ENCODE measurements at places on chromosomes 4 and X. TPM values are rescaled to one million over a fixed set of nuclear protein-coding genes. Genes with fewer than 3 reads are reported as not detected.

MSX1 gene
- 4.0 TPM for total RNA-seq

TMEM156 gene
- total RNA-seq = 3.5 TPM

MAGEA2 gene
- not detected for total RNA-seq

COL4A6 gene
- 16.7 TPM for total RNA-seq

JCHAIN gene
- total RNA-seq = 276 TPM

XG gene
- 0.71 TPM for total RNA-seq

DCAF12L2 gene
- not detected for total RNA-seq

TRMT44 gene
- 24.8 TPM for total RNA-seq

DNA sequence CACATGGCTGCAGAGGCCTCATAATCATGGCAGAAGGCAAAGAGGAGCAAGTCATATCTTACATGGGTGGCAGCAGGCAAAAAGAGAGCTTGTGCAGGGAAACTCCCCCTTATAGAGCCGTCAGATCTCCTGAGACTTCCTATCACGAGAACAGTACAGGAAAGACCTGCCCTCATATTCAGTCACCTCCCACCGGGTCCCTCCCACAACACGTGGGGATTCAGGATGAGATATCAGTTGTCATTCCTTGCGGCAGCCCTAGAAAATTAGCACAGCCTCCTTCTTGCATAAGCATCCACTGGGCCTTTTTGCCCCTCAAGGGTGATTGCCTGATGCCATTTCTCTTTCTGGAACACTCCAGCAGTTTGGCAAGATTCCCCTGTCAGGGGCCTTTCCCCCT lies 61.7 kb upstream of the STX18 start:
- H3K27ac ChIP-seq = no peak overlapping the region
- no peaks in the 10 kb centered on the region for H3K27me3 ChIP-seq
- no peak overlapping the region for H3K4me3 ChIP-seq
- DNase-seq = no peak
- H3K36me3 ChIP-seq = no peaks in the 10 kb centered on the region

- no peak overlapping the region for H3K27ac ChIP-seq
- H3K36me3 ChIP-seq = no peaks in the 10 kb centered on the region
- no peaks in the 10 kb centered on the region for H3K27me3 ChIP-seq
Measured at GRCh38 chr4:123438031-123438430, 41.4 kb downstream of the SPRY1 start.

DNA sequence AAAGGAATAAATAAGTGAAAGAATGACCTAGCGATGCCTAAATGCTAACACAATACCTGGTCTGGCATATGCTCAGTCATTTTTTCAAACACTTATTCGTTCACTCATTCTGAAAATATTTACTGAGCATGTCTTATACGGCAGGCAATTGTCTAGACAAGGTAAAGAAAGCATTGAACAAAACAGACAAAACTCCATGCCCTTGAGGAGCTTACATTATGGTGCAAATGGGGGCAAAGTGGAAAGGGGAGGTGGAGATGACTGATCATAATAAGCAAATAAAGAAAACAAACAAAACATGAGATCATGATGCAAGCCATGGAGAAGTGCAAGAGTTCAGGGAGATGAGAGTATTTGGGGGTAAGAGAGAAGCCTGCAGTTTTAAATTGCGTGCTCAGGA lies 334.6 kb upstream of the PPARGC1A start:
- H3K27ac ChIP-seq = no peak overlapping the region
- H3K4me3 ChIP-seq = no peak overlapping the region
- no peaks in the 10 kb centered on the region for H3K4me1 ChIP-seq
- no peaks in the 10 kb centered on the region for H3K36me3 ChIP-seq

DNA sequence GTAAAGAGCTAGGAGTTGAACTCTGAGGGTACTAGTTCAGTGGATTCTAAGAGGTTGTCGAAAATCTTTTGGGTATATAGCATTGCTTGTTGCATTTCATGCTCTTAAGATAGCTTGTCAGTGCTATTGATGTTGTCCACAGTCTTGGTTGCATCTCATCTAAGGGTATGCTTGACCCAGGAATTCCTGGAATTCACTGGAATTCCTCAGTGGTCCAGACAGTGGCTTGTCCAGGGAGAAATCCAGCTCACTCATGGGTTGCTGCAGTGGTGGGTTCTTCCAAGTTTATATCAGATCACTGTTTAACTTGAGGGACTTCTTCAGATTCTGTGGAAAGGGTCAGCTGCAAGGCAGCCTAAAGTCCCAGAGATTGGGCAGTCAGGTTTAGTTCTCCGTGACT lies 29.8 kb upstream of the SMARCAD1 start:
- no peaks in the 10 kb centered on the region for H3K4me1 ChIP-seq
- H3K4me3 ChIP-seq = no peak overlapping the region
- DNase-seq = no peak
- no peaks in the 10 kb centered on the region for H3K36me3 ChIP-seq
- no peak overlapping the region for H3K27ac ChIP-seq
- no peaks in the 10 kb centered on the region for H3K27me3 ChIP-seq

GRCh38 chrX:118182025-118182424 lies 65.4 kb upstream of the KLHL13 start:
- H3K36me3 ChIP-seq = no peaks in the 10 kb centered on the region
- H3K27me3 ChIP-seq = peaks cover 29% of the 10 kb centered on the region
- no peaks in the 10 kb centered on the region for H3K4me1 ChIP-seq
- DNase-seq = peak; percentile 85
- no peak overlapping the region for H3K4me3 ChIP-seq

DNA sequence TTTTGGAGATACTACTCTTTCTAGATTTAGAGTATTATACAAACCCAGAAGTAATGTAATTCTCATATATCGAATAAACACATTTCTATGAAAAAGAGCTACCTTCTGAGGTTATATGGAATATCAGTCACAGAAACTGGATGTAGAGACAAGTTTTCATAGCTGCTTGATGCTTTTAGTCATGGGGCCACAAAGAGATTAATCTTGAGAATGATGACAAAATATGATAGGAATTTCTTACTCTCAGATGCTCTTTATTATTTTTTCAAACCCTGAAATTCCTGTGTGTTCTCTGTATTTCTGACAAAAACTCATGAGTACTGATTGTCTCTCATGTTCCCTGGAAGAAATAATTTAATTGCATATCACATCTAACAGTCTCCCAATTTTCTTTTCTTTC lies 662.5 kb downstream of the RAPGEF2 start:
- H3K36me3 ChIP-seq = no peaks in the 10 kb centered on the region
- H3K4me1 ChIP-seq = no peaks in the 10 kb centered on the region
- H3K27ac ChIP-seq = no peak overlapping the region

DNA sequence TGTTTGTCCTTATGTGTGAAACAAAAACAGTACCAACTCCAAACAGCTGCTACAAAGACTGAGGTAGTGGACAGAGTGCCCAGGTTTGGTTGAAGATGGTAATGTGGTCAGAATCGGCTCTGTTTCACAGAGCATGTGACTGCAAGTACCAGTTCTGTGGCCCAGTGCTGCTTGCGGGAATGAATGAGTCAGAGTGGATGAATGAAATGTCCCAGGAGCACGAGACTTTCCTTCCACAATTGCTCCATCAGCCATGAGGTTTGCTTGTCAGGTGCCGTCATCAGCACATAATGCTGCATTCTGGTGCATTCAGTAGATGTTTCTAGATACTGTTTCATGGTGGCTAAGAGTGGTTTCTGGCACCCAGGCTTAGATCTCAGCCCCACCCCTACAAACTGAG lies 84.2 kb downstream of the GPR143 start:
- H3K36me3 ChIP-seq = peaks cover 4% of the 10 kb centered on the region
- H3K4me3 ChIP-seq = no peak overlapping the region
- peaks cover 8% of the 10 kb centered on the region for H3K27me3 ChIP-seq
- no peak overlapping the region for H3K27ac ChIP-seq
- H3K4me1 ChIP-seq = no peaks in the 10 kb centered on the region

GRCh38 chrX:148865277-148866210 lies 365.1 kb downstream of the AFF2 start:
- no peak for DNase-seq
- no peaks in the 10 kb centered on the region for H3K27me3 ChIP-seq
- no peaks in the 10 kb centered on the region for H3K4me1 ChIP-seq
- H3K27ac ChIP-seq = no peak overlapping the region
- no peaks in the 10 kb centered on the region for H3K36me3 ChIP-seq
- no peak overlapping the region for H3K4me3 ChIP-seq

DNA sequence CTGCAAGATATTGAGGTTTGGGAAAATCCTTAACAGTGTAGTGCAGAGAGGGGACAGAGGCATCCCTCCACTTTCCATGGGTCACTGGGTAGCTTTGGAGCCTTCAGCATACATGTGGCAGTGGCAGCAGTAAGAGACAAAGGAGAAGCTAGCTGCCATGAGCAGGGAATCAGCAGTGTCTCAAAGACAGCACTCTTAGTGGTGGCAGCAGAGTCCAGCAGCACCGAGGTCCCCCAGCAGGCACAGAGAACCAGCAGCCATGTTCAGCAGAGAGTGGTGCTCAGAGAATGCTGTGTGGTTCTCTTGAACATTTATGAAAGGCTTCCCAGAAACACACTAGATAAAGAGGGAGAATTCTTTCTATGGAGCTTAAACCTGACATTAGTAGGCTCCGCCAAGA lies 308.5 kb downstream of the CENPC start:
- H3K36me3 ChIP-seq = no peaks in the 10 kb centered on the region
- no peak overlapping the region for H3K27ac ChIP-seq
- DNase-seq = no peak
- H3K4me3 ChIP-seq = no peak overlapping the region

DNA sequence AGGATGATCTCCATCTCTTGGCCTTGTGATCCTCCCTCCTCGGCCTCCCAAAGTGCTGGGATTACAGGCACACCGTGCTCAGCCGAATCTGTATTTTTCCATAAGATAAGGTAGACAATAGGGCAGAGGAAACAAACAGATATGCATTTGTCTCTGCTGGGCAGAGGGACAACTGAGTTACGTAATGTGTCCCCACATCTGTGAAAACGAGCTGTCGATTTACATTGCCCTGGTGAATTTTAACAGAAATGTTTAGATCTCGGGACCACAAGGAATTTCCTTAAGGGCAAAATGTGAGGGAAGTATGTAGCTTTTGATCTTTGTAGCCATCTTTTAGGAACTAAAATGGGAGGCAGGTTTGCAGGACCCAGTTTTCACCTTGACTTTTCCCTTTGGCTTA lies 189.7 kb downstream of the TRIML1 start:
- no peak for DNase-seq
- H3K4me3 ChIP-seq = no peak overlapping the region
- H3K4me1 ChIP-seq = no peaks in the 10 kb centered on the region
- H3K36me3 ChIP-seq = no peaks in the 10 kb centered on the region
- no peak overlapping the region for H3K27ac ChIP-seq

- peaks cover 3% of the 10 kb centered on the region for H3K4me1 ChIP-seq
- no peak overlapping the region for H3K4me3 ChIP-seq
- no peak for DNase-seq
- no peak overlapping the region for H3K27ac ChIP-seq
- no peaks in the 10 kb centered on the region for H3K36me3 ChIP-seq
Measured at GRCh38 chr4:27787195-27787594, 926.6 kb downstream of the STIM2 start.

DNA sequence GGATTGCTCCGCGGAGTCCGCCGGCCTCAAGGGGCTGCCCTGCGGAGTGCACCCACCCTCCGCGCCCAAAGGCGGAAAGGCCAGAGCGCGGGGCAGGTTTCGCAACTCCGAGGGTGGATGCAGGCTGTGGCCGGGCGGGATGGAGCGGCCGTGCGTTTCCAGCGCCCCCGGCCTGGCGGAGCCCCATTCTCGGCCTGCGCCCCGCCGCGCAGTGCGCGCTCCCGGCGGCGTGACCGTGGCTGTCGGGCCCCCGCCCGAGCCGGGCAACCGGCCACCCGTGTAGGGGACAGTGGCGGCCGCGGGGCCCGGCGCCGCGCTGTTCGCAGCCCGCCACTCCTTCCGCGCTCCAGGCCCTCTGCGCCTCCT lies 331 bp downstream of the SETD7 start:
- DNase-seq = peak; percentile 59
- H3K36me3 ChIP-seq = no peaks in the 10 kb centered on the region
- peak overlapping the region; percentile 81 for H3K4me3 ChIP-seq
- peaks cover 11% of the 10 kb centered on the region for H3K4me1 ChIP-seq

GRCh38 chr4:89397441-89397840 lies 89.8 kb upstream of the GPRIN3 start:
- H3K4me3 ChIP-seq = no peak overlapping the region
- H3K4me1 ChIP-seq = peaks cover 5% of the 10 kb centered on the region
- DNase-seq = no peak

- no peak overlapping the region for H3K4me3 ChIP-seq
- DNase-seq = no peak
- no peaks in the 10 kb centered on the region for H3K4me1 ChIP-seq
- no peak overlapping the region for H3K27ac ChIP-seq
- no peaks in the 10 kb centered on the region for H3K27me3 ChIP-seq
- no peaks in the 10 kb centered on the region for H3K36me3 ChIP-seq
Measured at GRCh38 chr4:175562542-175562941, 249.5 kb downstream of the GPM6A start.

DNA sequence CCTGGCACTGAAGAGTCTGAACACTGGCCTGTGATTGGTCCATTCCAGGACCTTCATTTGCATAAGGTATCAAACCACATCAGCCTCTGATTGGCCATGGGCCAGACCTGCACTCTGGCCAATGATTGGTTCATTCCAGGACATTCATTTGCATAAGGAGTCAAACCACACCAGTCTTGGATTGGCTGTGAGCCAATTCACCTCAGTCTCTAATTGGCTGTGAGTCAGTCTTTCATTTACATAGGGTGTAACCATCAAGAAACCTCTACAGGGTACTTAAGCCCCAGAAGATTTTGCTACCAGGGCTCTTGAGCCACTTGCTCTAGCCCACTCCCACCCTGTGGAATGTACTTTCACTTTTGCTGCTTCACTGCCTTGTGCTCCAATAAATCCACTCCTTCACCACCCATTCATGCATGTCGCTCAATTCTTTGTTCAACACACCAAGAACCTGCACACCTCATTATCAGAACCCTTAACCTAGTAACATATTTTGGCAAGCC lies 14.2 kb upstream of the HERC5 start:
- no peak for DNase-seq
- H3K27me3 ChIP-seq = no peaks in the 10 kb centered on the region
- H3K27ac ChIP-seq = no peak overlapping the region
- H3K4me3 ChIP-seq = no peak overlapping the region

DNA sequence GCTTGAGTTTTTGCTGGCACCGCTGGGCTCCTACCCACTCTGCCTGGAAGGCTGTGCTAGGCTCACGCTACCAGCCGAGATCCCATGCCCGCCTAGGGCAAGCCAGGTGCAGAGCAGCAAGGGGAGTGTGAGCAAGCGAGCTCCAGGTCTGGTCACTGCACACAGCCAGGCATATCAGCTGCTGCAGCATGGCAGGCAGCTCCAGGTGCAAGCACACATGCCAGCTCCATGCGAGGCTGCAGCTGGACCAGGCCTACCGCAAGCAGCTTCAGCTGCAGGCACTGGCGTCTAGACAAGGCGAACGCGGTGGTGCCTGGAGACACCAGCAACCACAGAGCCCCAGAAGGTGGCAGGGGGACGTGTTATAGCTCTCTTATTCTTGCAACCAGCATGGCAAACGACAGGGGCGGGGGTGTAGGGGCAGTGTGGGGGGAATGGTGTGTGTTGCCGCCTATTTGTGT lies 614.7 kb upstream of the EPHA5 start:
- no peaks in the 10 kb centered on the region for H3K36me3 ChIP-seq
- H3K27ac ChIP-seq = no peak overlapping the region
- no peaks in the 10 kb centered on the region for H3K4me1 ChIP-seq
- H3K4me3 ChIP-seq = no peak overlapping the region

DNA sequence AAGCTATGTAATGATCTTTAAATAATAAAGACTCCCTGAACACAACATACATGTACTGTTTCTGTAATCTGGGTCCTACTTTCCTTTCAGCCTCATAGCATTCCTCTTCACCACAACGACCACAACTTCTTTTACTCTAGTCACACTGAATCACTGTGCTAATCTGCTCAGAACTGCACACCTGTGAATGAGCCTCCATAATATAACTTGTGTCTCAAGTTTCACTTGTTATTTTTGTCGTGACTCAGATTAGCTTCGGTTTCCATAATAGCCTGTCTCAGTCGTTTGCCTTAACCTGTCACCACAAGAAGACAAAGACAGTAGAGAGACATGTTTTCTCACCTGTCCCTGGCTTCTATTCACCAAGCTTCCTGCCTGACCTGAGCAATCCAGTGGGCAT lies 61.8 kb downstream of the MAGED1 start:
- no peaks in the 10 kb centered on the region for H3K27me3 ChIP-seq
- H3K27ac ChIP-seq = no peak overlapping the region
- no peak overlapping the region for H3K4me3 ChIP-seq

Measured in lung (tissue), 17 donors.